Tibial nerve (tissue), 4 donors: ENCODE measurements at places on chromosomes 6 and 20. TPM values are rescaled to one million over a fixed set of nuclear protein-coding genes. Genes with fewer than 3 reads are reported as not detected.

DNA sequence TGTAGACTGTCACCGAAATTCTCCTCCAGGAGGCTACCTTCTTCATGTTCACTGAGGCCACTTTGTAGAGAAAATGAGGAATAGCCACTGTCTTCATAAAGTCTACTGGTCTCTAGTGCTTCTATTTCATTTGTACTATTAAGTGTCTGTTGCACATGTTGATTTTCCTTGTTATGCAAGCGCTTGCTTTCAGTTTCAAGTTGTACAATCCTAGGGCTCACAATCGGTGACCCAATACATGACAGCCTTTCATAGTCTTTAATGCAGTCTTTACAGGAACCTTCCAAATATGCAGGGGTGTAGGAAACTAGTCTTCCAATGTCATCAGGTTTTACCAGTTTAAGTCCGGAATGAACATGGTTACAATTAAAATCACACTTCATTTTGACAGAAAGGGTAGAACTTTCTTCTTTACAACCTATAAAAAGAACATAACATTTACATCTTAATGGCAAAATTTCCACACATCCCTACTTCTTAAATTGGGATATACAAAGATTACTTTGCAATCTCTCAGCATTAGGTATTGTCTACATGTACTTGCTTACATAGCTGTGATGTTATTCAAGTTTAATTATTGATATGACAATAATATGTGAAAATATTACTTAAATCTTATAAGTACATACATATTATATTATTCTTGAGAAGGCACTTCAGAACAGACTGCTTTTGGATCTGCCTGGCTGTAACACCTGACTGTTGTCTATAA, 7.5 kb downstream of the FBXO5 start:
- H3K4me1 ChIP-seq = no peaks in the 10 kb centered on the region
- DNase-seq = no peak
- H3K27ac ChIP-seq = no peak overlapping the region
- H3K36me3 ChIP-seq = peaks cover 50% of the 10 kb centered on the region

GRCh38 chr20:25553819-25554296, 31.5 kb downstream of the NINL start:
- no peak for DNase-seq
- no peaks in the 10 kb centered on the region for H3K4me1 ChIP-seq
- H3K36me3 ChIP-seq = no peaks in the 10 kb centered on the region
- H3K27me3 ChIP-seq = no peaks in the 10 kb centered on the region
- no peak overlapping the region for H3K4me3 ChIP-seq

DNA sequence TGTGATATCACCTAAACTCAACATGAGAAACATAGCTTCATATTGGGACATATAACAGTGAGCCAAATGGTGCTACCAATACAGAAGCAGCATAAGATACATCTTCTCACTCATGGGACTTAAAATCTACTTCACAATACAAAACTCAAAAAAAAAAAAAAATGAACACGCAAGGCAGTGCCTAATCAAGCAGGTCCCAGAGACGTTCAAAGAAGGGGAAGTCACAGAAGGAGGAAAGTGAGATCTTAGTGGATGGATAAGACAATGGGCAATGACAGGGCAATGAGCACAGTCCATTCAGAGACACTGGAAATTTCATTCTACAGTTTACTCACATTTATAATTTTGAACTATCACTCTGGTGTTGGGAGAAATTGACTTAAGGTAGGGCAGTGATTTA, 88.3 kb downstream of the FAM50B start:
- H3K27ac ChIP-seq = no peak overlapping the region
- no peaks in the 10 kb centered on the region for H3K27me3 ChIP-seq
- DNase-seq = no peak
- H3K4me1 ChIP-seq = no peaks in the 10 kb centered on the region
- no peaks in the 10 kb centered on the region for H3K36me3 ChIP-seq

GRCh38 chr6:10375391-10375969, 39.4 kb downstream of the TFAP2A start:
- no peaks in the 10 kb centered on the region for H3K4me1 ChIP-seq
- H3K27me3 ChIP-seq = peaks cover 6% of the 10 kb centered on the region
- H3K4me3 ChIP-seq = no peak overlapping the region
- no peaks in the 10 kb centered on the region for H3K36me3 ChIP-seq

DNA sequence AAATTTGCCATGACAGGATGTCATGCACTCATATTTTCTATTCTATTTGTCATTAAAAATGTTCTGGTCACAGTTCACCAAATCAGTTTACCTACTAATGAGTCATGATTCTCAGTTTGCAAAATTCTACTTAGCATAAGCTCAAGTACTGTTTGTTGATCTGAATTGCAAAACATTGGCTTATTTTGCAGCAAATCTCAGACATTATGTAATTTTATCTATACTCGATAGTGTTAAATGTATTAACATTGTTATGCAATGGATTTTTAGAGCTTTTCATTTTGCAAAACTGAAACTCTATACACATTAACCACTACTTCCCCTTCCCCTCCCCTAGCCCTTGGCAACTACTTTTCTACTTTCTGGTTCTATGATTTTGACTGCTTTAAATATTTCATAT, 213.8 kb upstream of the ZFP64 start:
- H3K36me3 ChIP-seq = no peaks in the 10 kb centered on the region
- H3K4me3 ChIP-seq = no peak overlapping the region
- H3K27ac ChIP-seq = no peak overlapping the region
- no peak for DNase-seq
- no peaks in the 10 kb centered on the region for H3K4me1 ChIP-seq
- H3K27me3 ChIP-seq = no peaks in the 10 kb centered on the region

DNA sequence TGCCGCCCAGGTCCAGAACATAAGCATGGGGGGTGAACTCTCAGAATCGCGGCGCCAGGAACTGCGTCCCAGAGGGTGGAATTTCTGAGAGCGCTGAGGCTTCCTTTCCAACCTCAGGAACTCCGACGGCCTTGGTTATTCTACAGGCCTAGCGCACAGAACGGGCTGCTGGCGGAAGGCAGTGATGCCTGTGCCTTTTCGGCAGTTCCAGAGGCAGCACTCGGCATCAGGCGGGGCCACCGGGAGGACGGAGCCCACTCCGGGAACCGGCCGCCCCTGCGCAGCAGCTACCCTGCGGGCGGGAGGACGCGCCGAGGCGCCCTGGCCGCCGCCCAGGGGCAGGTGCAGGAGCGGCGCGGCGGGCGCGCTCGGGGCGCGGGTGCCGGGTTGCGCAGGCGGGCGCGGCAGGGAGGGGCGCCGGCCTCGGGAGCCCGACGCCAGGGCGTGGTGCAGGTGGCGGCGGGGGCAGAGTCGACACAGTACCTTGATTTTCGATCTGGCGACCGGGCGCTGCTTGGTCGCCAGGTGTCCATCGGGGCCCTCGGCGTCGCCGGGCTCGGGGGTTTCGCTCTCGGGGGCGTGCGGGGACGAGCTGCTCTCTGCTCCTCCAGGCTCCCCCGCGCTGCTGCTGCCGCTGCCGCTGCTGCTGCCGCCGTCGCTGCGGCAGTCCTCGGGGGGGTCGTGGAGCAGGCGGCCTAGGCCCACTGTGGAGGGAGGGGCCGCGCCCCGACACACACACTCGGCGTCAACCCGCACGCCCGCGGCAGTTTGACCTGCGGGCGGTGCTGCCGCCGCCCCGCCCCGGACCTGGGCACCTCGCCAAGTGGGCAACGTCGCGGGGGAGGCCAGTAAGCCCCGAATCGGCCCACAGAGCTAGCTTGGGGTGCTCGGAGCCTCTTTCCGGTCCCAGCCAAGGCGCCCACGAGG, 1.3 kb downstream of the OVOL2 start:
- peaks cover 33% of the 10 kb centered on the region for H3K4me1 ChIP-seq
- H3K27ac ChIP-seq = no peak overlapping the region
- H3K36me3 ChIP-seq = no peaks in the 10 kb centered on the region

DNA sequence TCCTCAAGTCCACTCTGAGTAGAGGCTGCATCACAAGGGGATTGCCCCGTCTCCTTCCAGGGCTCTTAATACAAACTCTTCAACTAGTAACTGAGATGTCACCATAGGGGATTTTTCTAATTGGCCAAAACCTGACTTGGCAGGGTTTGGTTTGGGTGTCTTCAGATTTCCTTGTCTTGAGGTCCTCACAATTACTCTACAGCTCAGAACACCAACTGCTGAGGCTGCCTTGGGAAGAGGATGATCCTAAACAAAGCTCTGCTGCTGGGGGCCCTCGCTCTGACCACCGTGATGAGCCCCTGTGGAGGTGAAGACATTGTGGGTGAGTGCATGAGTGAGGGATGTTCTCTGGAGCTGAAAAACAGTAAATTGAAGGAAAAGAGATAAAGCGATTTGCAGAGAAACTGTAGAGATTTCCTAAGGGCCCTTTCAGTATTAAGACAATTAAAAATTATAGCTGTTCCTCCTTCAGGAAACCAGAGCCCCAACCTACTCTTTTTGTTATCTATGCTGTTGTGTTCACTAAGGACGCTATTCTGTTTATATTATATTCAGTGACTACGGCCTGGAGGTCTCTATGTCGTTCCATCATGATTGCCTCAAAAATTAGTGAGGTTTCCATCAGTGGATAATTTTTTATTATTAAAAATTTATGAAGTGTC, at the start of gene HLA-DQA1:
TSS of gene HLA-DQA1 (plus strand) at position 188 of the 662 bp plus-strand sequence. CDS start at position 241, 53 bp downstream.
- H3K36me3 ChIP-seq = no peaks in the 10 kb centered on the region
- DNase-seq = peak; percentile 29
- no peaks in the 10 kb centered on the region for H3K27me3 ChIP-seq
- H3K4me1 ChIP-seq = no peaks in the 10 kb centered on the region
- H3K4me3 ChIP-seq = no peak within 1 kb of the TSS
- H3K27ac ChIP-seq = peak within 1 kb of the TSS; percentile 22

DNA sequence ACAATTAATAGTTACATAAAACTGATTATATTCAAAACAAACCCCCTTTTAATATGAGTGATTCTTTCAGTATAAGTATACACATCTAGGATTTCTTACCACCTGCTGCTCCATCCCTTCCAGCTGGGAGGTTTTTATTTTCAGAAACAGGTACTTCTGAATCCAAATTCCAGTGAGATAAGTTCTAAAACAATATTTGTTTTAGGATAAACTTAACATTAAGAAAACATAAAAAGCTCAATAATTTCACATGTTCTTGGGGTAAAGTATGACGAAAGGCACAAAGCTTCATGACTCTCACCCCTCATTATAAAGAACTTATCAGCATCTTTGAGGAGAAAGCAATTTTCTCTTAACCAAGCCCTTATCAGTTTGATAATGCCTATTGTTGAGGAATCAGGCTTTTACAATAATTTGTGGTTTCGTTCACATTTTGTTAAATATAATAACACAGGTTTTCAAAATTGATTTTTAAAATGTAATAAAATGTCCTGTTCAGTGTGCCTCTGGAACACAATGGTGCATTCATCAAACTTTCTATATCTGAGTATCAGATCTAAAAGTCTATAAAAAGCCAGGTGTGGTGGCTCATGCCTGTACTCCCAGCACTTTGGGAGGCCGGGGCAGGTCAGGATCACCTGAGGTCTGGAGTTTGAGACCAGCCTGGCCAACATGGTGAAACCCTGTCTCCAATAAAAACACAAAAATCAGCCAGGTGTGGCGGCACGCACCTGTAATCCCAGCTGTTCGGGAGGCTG, 4.3 kb downstream of the FAM217A start:
- no peaks in the 10 kb centered on the region for H3K36me3 ChIP-seq
- H3K27ac ChIP-seq = no peak overlapping the region
- no peaks in the 10 kb centered on the region for H3K27me3 ChIP-seq
- no peaks in the 10 kb centered on the region for H3K4me1 ChIP-seq

DNA sequence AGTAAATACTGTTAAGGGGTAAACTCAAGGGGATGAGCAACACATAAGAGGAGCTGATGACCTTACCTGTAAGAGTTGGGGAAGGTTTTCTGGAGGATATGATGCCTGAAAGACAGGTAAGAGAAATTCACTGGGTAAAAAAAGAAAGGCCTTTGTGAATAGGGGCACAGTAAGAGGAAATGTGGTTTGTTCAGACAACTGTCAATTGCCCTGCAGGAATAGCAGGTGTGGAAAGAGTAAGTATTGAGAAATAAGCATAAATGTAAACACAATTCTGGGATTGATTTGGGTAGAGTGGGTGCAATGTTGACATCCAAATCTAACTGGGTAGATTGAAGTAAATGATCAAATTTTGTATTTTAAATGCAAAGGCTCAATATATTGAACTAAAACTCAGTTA, 670.0 kb downstream of the DHX35 start:
- H3K4me1 ChIP-seq = no peaks in the 10 kb centered on the region
- no peak overlapping the region for H3K4me3 ChIP-seq
- H3K27ac ChIP-seq = no peak overlapping the region
- no peaks in the 10 kb centered on the region for H3K27me3 ChIP-seq
- no peaks in the 10 kb centered on the region for H3K36me3 ChIP-seq

GRCh38 chr6:145904391-145904790, 59.8 kb downstream of the SHPRH start:
- no peaks in the 10 kb centered on the region for H3K36me3 ChIP-seq
- H3K27me3 ChIP-seq = no peaks in the 10 kb centered on the region
- no peak overlapping the region for H3K4me3 ChIP-seq
- no peak for DNase-seq
- H3K4me1 ChIP-seq = no peaks in the 10 kb centered on the region

DNA sequence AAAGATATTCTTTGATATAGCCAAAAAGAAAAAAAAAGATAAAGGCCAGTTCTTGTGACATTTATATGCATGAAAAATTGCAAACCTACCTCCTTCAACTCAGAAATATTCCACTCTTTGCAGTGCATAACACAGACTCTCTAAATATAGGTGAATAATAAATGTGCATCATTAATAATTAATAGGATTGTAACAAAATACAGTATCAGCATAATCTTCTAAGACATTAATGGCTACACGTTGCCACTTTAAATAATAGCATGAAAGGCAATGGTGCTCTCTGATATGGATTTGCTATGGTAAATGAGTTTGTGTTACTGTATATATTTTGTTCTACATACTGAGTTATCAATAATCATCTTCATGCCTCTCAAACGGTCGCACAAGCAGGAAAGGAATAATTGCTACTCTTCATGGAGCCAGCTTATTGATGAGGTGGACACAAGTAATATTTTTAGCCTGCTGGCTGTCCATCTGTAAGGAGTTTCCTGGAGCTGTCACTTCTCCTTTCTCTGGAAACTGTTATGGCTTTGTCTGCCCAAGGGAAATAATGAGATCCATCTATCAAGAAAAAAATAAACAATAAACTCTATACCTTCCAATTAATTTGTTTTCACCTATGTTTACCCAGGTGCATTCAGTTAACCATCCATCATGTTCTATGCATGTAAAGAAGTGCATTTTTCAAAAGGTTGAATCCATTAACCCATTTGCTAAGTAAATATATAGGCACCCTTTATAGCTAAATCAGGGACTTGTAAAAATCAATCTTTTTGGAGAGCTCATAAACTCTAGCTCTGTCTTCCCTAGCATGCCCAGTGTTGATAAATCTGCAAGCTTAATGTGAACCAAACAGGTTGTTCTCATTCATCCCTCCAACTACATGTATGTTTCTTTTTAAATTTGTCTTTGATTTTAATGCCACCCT, 253.0 kb downstream of the NKAIN2 start:
- no peak for DNase-seq
- no peaks in the 10 kb centered on the region for H3K27me3 ChIP-seq

DNA sequence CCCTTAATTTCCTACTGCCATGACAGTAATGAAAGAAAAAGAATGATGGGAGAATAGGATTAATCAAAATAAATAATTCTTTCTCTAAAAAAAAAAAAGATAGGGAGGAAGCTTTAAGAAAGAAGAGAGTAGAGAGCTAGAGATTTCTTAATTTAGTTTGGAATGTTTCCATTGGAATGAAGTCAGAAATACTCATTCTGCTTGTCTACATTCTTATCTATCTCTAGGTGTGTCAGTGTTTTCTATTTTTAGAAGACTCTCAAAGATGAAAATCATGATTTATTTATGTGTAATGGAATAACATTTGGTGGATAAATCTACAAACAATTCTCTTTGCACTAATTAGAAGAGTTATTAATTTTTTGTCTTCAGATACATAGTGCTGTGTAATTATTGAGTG, 38.0 kb upstream of the HIVEP1 start:
- no peaks in the 10 kb centered on the region for H3K36me3 ChIP-seq
- H3K4me1 ChIP-seq = no peaks in the 10 kb centered on the region
- H3K27me3 ChIP-seq = no peaks in the 10 kb centered on the region
- DNase-seq = no peak
- no peak overlapping the region for H3K4me3 ChIP-seq
- H3K27ac ChIP-seq = no peak overlapping the region

The C20orf202 gene
- total RNA-seq = not detected

The BPIFB2 gene
- not detected for total RNA-seq
